ENCODE measurements at places on chromosomes 13 and 19.

- DNase-seq: no peak
Measured at GRCh38 chr13:38702669-38703068, 15.8 kb downstream of the FREM2 start.

GRCh38 chr19:14554382-14554812 lies 17.5 kb downstream of the NDUFB7 start:
- DNase-seq: no peak

GRCh38 chr13:27425158-27425917 lies 919 bp downstream of the GTF3A start:
- no peak for DNase-seq

DNA sequence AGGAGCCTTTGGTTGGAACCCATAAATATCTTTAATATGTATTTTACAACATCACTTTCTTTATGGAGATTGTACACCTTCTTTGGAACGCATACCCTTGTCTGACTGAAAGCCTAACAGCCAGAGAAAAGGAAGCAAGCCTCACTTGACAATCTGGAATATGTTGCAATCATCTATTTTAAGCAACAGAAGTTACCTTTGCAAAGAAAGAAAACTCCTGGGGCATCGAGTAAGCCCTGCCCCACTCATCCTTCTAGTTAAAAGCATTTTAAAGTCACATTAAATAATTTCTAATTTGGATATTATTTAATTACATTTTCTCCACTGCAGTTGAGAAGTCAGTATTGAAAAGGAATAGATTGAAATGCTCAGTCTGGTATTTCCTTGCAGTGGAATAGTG lies 542.7 kb downstream of the MYO16 start:
- DNase-seq: no peak

DNA sequence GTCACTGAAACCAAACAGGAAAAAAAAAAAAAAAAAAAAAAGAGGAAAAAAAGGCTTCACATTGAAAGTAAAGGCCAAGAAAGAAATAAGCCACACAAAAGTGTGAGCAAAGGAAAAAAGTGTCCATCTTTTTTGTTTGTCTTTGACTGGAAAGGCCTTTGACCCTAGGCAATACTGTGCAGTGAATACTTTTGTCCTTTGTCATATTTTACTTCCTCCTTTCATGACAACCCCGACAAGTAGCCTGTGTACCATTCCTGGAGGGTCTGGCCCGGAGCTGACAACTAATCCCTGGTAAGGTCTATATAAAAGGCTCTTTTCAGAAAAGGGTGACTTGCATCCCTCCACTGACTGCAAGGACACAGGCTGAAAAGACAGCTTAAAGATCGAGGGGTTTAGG lies 12.9 kb upstream of the MICU2 start:
- DNase-seq: no peak

GRCh38 chr13:31022288-31022895 lies 89.9 kb downstream of the TEX26 start:
- DNase-seq: no peak

- DNase-seq: no peak
Measured at GRCh38 chr19:55354698-55355212, at the start of gene COX6B2. COX6B2 (minus strand) TSS chr19:55354719; CDS start chr19:55354521, 198 bp downstream.

- no peak for DNase-seq
Measured at GRCh38 chr13:30147421-30147820, 159.9 kb downstream of the KATNAL1 start.

GRCh38 chr19:31586282-31586681 lies 237.0 kb upstream of the TSHZ3 start:
- no peak for DNase-seq

- DNase-seq: no peak
Measured at GRCh38 chr19:16915734-16916133, 26.9 kb downstream of the F2RL3 start.

GRCh38 chr13:21710163-21710562 lies 39.3 kb downstream of the FGF9 start:
- DNase-seq: no peak

All from muscle of arm (tissue), 14 donors.